ENCODE measurements at places on chromosomes 2 and 18.

GRCh38 chr2:173148520-173148919 is 72.9 kb downstream of the MAP3K20 start:
- DNase-seq, result no peak

DNA sequence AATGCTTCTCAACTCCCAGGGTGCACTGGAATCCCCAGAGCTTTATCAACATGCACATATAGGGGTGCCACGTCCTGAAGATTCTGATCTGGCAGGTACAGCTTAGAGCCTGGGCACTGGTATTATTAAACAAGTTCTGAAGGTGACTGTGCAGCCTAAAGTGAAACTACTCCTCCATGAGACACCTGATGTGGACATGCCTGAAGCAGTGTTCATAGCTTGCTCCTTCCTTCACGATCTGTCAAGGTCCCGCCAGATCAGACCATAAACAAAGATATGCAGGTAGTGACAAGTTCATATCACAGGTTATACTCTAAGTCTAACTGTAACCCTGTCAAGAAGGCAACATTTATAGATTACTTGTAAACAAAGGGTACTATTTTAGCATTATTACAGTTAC is 65.3 kb upstream of the DNER start:
- no peak for DNase-seq

- DNase-seq, result peak; percentile 99
Measured at GRCh38 chr2:677056-677958, at the start of gene TMEM18. TSS of gene TMEM18 (minus strand) at chr2:677406. CDS start at chr2:677345, 61 bp downstream.

DNA sequence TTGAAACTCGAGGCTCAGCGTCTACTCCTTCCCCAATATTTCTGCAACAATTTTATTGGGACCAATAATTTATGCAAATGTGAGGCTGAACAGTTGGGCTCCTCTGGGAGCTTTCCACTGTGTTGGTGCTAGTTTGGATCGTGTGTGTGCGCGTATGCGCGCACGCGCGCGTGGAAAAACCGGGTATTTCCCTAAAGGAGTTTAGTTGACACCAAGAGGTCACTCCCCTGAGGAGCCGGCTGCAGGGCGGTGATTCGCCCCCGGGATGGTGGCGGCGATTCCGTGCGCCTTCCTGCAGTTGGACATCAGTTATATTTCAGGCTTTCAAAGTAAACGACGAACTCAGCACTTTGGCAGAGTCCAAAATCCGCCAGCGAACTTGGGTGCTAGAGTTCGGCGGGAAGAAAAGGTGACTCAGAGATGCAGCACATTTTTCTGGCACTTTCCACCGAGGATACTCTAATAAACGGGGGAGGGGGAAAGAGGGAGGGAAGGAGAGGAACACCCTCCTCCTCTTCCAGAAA is 186.5 kb upstream of the FANCL start:
- DNase-seq, result peak; percentile 3

DNA sequence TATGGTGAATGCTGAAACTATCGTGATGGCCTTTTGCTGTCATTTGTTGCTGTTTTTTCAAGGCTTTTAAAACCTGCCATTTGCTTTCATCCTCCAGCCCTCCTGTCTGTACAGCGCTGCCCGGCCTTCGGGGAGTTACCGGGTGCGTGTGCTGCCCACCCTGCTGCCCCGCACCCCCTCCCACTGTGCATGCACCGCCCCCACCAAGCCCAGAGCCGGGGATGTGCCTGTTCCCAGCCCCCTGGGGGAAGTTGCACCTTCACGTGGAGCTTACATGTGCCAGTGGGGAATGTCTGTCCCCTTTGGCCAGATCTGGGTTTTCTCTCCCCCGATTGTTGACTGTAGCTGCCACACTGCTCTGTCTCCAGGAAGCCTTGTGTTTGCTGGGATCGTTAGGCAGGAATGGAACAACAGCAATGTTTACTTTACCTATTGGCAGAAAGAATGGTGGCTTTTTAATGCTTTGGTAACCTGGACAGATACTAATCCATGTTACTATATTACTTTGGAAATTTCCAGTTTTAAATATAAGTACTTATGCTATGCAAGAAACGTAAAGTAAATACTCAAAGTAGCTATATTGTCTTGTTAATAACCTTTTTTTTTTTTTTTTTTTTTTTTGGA is 64.8 kb upstream of the RBM44 start:
- DNase-seq, result no peak
